ENCODE measurements at places on chromosomes 12 and 14. TPM values are rescaled to one million over a fixed set of nuclear protein-coding genes. Genes with fewer than 3 reads are reported as not detected.

DNA sequence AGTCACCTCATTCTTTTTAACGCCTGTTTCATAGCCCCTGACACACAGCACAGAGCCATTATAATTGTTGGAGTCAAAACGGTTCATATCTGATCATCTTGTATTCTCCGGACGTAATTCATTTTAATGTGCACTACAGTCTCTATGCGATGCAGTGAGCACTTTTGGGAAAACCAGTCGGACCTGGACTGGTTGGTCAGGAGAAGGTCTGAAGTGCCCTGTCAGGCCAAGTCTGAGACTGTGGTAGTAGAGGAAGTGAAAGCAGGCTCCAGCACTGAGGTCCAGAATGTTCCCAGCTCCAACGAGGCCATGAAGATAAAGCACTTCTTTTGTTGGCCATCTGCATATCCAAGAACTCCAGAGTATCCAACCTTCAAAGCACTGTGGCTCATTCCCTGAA lies 117.1 kb upstream of the NCOR2 start:
- DNase-seq: peak; percentile 36

GRCh38 chr14:80615831-80616230 lies 325.7 kb downstream of the CEP128 start:
- no peak for DNase-seq

DNA sequence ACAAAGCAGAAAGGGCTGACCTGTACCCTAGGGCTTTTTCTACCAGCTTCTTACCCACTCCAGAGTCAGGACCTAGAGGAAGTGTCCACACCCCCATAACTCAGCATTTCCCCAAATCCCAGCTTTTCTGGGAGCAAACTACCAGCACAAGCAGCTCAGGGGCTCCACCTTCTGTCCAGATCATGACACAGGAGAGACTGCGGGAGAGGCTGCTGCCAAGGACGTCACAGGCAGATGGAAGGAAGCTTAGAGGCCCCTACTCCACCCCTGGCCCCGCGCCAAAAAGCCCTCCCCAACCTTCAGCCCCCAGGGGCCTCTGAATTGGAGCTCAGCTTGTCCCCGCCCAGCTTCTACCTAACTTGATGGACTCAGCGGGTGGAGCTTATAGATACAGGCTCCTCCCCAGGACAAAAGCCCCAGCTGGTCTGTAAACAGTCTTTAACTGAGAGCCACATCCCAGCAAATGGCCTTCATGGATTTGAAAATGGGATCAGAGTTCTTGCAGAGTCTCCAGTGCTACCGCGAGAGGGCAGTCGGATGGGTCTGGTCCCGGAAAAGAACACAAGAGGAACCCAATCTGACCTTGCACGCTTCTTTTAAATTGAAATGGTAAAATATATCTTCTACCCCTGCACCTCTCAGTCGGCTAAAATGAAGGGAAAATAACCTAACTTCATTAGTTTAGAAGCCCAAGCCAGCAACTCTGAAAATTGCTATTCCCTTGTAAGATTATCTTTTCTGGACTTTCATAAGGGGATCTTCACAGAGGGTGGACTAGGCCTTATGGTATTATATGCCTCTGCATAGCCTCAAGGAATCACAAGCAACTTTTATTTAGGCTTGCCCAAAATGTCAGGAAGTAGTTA lies 6.8 kb upstream of the BAZ2A start:
- peak; percentile 98 for DNase-seq

GRCh38 chr12:2783936-2784600 lies 10.7 kb upstream of the FKBP4 start:
- peak; percentile 59 for DNase-seq

DNA sequence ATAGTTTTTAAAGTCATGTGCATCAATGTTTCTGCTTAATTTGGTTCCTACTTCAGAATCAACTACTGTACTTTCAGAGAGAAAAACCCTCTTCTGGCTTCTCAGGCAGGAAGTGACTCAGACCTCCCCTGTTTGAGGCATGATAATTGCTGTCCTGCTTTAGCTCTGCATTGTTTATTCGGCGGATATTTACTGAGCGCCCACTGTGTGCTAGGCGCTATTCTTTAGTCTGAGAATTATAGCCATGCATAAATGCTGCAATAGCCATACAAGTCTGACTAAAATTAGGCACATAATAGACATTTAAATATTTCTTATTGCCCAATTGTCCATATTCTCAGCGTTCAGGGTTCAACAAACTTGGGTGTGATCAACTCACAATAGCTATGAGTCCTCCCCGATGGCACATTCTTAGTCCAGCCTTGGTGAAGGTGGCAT lies 6.1 kb upstream of the AMIGO2 start:
- DNase-seq: peak; percentile 79

DNA sequence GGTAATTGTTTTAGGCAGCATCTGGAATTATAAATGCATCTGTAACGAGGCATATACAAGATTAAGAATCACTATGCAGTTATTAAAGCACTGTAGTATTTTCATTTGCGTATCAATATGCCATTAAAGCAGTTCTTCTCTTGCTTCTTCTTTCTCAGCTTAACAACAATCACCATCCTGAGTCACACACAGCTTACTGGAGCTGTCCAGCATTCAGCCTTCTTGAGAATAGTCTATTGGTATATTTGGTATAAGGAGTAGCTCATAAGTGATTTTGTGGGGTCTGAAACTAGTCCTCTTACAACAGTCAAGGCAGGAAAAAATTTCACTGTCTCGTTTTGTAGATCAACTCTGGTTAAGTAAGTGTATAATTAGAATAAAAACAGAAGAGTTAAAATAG lies 523.0 kb upstream of the FOXG1 start:
- DNase-seq: peak; percentile 39

GRCh38 chr14:53646925-53647324 lies 309.7 kb downstream of the BMP4 start:
- DNase-seq: no peak

GRCh38 chr12:1369938-1370500 lies 224.4 kb downstream of the FBXL14 start:
- no peak for DNase-seq

DNA sequence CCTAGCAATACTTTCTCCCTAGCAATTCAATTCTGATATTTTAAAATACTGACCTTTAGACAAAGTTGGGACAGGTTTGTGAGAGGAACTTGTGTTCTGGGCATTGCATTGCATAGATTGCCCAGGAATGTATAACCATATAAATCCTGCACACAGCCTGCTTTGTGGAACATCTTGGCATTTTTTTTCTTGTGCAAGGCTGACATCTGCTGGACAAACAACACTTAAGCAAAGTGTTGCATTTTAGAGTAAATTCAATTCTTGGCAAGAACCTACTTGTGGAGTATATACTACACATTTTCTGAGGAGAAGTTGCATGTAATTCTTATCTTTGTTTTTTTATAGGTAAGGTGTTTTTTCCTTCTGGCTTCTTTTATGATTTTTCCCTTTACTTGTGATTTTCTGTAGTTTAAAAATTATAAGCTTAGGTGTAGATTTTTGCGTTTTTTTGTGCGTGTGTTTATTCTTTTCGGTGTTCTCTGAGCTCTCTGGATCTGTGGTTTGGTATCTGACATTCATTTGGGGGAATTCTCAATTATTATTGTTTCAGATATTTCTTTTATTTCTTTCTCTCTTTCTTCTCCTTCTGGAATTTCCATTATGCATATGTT lies 26.4 kb downstream of the TESPA1 start:
- peak; percentile 87 for DNase-seq

- no peak for DNase-seq
Observed at GRCh38 chr12:4771172-4771959, 51.2 kb downstream of the GALNT8 start.

DNA sequence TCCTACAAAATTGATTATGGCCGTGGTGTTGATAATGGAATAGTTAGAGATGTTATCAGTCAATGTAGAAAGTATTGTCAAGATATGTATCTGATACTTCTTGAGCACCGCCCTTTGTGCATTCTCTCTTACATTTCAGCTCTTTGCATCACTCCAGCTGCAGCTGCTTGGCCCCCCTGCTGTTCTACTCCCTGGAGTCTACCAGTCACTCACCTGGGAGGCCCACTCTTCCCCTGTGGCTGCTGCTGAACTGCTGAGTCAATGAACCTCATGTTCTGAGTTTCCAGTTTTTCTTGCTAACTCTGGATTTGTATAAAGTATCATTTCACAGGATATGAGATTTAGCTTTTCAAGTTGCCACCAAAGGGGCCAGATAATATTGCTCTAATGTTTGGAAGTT lies 312.8 kb upstream of the SLC16A7 start:
- DNase-seq: no peak

DNA sequence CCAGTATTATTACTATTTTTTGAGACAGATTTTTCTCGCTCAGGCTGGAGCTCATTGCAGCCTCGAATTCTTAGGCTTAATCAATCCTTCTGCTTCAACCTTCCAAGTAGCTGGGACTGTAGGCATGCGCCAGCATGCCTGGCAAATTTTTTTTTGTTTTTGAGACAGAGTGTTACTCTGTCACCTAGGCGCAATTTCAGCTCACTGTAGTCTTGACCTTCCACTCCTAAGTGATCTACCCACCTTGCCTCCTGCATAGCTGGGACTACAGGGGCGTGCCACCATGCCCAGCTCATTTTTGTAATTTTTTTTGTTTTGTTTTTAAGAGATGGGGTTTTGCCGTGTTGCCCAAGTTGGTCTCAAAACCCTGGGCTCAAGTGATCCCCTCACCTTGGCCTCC lies 15.2 kb downstream of the ERC1 start:
- DNase-seq: no peak

DNA sequence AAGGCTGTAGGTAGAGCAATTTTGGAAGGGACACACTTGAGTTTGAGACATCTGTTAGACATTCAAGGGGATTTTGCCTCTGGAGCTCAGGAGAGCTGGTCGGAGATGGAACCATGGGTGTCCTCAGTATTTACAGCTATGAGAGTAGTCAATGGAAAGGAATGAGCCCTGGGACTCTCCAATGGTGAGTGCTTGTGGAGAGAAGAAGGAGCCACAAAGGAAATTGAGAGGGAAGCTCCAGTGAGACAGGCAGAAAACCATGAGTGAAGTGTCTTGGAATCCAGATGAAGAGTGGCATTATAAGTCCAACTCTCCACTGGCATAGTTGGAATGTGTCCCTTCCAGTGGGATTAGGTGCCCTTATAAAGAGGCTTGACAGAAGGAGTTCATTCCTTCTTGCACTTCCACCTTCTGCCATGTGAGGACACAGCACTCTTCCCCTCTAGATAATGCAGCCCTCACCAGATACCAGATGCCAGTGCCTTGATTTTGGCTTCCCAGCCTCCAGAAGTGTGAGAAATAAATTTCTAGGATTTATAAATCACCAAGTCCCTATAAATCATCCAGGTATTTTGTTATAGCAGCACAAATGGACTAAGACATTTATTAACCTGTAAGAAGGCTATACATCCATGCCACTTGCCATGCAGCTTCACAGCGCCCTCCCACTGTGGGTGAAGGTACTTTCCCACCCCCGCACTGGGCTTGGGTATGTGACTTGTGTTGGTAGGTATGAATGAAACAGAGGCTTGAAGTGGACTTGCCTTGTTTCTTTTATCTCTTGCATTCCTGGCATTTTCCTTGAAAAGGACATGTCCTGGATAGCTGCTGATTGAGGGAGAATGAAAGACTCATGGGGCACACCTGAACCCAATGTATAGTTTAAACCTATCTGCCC lies 27.3 kb downstream of the LLPH start:
- DNase-seq: peak; percentile 13

GRCh38 chr12:94954029-94954685 lies 49.3 kb downstream of the NDUFA12 start:
- peak; percentile 90 for DNase-seq

- DNase-seq: no peak
Observed at GRCh38 chr14:101969481-101969880, 5.1 kb downstream of the DYNC1H1 start.

DNA sequence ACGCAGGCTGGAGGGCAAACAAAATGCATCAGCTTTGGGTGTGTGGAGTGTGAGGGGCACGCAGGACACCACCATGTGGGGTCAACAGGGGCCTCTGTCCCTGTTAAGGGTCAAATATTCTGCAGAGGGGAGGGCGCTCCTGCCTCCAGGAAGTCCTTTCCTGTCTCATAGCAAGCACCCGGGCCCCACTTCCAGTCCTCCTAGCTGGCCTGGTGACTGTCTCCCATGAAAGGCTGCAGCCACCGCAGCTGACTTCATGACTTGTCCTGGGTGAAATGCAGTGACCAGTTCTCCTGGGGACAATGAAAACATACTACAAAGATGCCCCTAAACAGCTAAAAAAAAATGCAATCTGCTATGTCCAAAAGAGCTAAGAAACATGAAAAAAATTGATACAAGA lies 53.6 kb downstream of the LGMN start:
- no peak for DNase-seq

DNA sequence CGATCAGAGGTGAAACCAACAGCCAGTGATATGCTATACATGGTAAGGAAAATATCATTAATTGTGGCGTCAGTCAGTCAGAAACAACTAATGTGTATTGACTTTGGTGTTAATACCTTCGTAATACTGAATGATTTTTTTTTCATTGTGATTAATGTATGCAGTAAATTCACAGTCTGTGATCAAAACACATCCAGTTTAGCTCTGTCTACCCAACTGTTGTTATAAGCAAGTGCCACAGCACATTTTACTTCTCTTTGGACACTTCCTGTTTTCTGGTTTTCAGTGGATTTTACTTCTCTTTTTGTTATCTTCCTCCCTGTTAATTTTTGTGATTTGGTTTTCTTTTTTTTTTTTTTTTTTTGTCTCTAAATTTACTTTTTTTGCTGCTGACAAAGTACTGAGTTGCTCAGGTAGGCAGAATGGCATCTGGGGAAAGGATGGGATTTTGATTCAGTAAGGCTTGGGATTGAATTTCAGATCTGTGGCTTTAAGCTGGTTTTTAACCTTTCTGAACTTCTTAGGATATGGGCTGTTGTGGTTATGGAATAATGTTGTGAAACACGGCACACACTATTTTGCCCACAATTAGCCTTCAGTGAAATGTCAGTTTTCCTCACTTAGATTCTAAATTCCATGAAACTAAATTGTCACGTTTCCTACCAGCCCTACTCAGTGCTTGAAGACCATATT lies 604 bp downstream of the GLIPR1 start:
- DNase-seq: no peak

- no peak for DNase-seq
Observed at GRCh38 chr12:14280921-14281320, 84.6 kb upstream of the ATF7IP start.

DNA sequence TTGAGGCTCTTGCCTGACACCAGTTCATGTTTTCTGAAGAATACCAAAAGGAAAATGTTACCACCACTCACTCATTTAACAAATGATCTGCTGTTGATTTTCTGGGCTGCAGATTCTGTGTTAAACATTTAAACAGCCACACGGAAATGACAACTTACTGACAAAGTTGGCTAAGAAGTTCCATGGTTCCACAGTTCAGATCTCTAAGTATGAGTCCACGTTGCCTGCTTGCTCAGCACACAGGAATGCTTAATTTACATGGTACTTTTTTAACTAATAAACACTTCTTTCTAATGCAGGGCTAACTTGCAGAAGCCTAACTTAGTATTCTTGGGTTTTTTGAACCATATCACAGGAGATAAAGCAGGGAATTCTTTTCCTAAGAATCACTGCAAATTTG lies 34.7 kb downstream of the PTGER2 start:
- DNase-seq: peak; percentile 83

Gene KRT1
- total RNA-seq: not detected

Gene MUCL1
- not detected for total RNA-seq

Gene TUBA1A
- total RNA-seq: 46.9 TPM

Gene IL31
- not detected for total RNA-seq

Gene DCAF11
- 68.2 TPM for total RNA-seq

Gene MMP19
- total RNA-seq: 0.17 TPM

Gene MYBPC1
- not detected for total RNA-seq

Gene CYP46A1
- 0.52 TPM for total RNA-seq

Gene GPD1
- 0.11 TPM for total RNA-seq

Gene HAL
- total RNA-seq: 1.5 TPM

Gene AKAP3
- total RNA-seq: 1.9 TPM

Data from PC-3 (cell line).